Globus pallidus (tissue), 1 donor: ENCODE measurements at places on chromosomes 5 and 9.
A peak's percentile ranks its signal among the peaks of the same experiment; 100 is the strongest.

GRCh38 chr5:133214153-133214820 lies 162.5 kb downstream of the HSPA4 start:
- no peak for DNase-seq

- no peak for DNase-seq
Measured at GRCh38 chr9:126204197-126204596, 122.4 kb upstream of the MVB12B start.

- DNase-seq = no peak
Measured at GRCh38 chr9:132485393-132485792, 75.4 kb downstream of the CFAP77 start.

- no peak for DNase-seq
Measured at GRCh38 chr9:70111641-70112236, 68.1 kb downstream of the MAMDC2 start.

- DNase-seq = no peak
Measured at GRCh38 chr5:1511048-1511447, 12.7 kb downstream of the LPCAT1 start.

DNA sequence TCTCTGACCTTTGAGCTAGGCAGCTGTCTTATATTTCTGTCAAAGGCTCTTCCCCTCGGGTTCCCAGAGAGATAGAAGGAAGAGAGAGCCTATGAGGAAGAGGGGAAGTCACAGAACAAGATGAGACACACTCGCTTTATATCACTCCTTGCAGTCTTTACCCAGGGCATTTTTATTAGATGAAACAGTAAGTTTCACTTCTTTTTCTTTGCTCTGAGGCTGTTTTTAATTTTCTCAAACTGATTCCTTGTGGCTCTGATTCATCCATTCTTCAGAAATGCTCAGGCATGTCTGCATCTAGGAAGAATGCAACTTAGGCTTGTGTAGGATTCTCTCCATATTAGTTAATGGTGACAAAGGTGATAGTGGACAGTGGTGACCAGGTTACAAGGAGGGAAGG lies 132.9 kb upstream of the CHD1 start:
- no peak for DNase-seq

DNA sequence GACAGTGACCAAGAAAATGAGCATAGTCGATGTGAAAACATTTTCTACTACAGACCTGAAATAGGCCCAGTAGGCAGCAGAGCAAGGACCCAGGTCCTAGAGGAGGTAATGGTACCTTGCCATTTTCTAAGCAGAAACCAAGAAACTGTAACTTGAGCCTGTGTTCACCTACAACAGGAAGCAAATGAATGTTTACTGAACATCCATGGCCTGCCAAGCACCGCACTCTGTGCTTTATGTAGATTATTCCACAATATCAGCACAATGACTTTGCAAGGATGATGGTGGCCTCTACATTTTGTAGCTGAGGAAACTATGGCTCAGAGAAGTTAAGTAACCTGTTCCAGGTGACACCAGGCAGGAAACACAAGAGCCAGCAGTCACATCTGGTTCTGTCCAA lies 215.3 kb downstream of the SPOCK1 start:
- DNase-seq = no peak

DNA sequence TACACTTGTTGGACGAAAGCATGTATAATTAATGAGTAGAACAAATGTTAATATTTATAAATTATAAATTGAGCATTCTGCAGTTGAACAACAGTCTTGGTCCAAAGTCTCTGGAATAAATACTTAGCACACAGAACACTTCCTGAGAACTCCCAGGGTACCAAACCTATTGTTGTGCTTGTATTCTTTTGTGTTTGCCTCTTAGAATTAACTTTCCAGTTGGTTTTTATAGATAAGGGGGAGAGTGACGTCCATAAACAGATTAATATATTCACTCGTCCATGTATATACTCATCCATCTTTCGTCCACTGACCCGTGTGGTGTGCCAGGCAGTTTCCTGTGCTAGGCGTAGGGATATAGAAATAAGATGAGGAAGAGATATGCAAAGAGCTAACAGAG lies 62.3 kb upstream of the TGFBR1 start:
- no peak for DNase-seq

DNA sequence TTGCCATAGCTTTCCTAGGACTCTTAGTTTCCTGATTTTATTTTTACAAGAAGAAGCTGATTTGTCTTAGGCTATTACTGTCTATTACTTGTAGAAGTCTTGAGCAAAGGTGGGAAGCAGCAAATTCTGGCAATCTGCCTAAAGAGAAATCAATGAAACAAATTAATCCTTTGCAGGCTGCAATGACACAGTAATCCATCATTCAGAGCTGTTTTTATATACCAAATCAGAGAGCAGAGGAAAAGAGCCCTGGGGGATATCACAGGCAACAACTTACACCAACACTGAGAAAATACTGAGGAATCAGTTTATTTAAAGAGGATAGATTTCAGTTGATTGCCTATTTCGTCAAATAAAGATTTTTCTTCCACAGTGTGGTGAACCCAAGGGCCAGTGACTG lies 13.6 kb downstream of the NR2F1-AS1 start:
- no peak for DNase-seq

GRCh38 chr5:172417130-172417841 lies 37.0 kb downstream of the SH3PXD2B start:
- peak; percentile 61 for DNase-seq

- DNase-seq = no peak
Measured at GRCh38 chr9:76419782-76420380, 25.7 kb upstream of the RFK start.

GRCh38 chr5:114412510-114413171 lies 50.8 kb downstream of the KCNN2 start:
- DNase-seq = no peak

DNA sequence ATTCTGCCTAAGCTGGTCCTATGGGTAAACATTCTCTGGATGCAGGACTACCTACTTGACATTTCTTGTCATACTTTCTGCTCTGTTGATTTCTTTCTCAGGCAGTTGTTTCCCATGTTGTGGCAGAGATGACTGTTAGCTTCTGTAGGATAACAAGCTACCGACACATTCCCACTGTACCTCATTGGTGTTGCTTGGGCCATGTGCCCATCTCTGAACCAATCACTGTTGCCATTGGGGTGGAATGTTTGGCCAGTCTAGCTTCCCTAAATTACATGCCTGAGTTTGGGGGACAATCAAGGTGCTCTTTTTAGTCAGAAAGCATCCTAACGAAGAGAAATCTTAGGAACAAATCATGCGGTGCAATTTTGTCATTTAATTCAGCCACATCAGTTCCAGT lies 212.0 kb downstream of the KDM4C start:
- DNase-seq = no peak

DNA sequence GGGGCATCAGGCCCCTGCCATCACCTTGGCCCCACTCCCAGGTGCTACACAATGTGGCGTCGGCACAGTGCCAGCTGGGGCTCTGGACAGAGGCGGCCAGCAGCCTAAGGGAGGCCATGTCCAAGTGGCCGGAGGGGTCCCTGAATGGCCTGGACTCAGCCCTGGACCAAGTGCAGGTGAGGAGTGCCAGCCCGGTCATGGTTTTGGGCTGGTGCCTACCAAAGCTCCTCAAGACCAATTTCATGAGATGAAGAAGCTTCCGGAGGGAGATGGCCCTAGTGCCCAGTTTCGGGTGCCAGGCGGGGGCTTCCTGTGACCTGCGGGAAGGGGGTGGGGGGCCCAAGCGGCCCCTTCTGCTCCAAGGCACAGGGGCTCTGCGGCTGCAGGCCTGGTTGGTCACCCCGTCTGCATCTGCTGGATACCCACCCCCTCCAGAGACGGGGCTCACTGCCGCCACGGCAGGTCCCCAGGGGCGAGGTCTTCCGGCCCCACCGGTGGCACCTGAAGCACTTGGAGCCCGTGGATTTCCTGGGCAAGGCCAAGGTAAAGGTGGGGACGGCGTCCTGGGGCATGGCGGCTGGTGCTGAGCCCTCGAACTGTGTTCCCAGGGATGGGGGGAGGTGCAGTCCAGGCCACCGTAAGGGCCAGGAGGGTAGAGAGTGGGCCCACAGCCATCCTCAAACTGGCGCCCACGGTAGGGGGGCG lies 5.8 kb downstream of the NOXA1 start:
- DNase-seq = no peak

- no peak for DNase-seq
Measured at GRCh38 chr9:124595743-124596142, 88.5 kb upstream of the NR5A1 start.

- no peak for DNase-seq
Measured at GRCh38 chr5:65068410-65068809, 299.7 kb downstream of the CWC27 start.

DNA sequence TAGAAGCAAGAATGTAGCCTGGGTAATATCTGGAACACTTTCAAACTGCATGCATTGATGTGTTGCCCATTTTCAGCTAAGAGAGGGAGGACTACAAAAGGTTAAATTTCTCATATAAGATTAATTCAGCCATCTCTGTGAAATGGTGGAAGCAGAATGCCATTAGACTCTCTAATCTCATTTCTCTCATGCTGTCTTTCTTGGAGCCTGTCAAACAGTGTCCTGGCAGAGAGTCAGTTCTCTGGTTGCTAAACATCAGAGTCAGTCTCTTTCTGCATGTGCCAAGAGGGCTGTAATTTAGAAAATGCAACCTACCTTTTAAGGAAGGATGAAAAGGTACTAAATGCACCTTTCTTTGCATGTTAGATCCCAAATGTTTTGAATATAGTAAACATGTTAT lies 910 bp upstream of the GARNL3 start:
- DNase-seq = peak; percentile 69

DNA sequence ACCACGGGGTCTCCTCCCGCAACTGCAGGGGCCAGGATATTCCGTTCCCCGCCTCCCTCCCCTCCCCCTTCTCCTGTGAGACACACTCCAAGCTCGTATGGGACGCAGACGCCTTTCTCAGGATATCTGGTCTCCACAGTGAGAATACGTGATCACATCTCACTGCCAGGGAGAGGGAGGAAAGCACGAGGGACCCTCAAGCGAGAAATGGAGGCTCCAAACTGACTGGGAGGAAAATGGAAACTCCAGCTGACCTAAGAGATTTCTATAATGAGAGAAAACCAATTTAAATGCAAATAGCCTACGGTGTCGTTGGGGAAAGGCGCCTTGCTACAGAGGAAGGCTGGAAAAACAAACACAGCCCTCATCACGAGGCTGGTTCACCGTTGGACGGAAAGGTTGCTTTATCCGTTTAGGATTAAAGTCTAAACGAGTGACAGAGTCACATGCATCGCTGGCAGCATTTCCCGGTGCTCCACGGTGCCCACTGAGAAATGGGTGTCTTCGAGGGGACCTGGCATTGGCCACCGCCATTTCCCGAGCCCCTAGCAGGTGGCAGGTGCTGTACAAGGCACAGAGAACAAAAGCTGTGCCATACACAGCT lies 116.9 kb upstream of the CPEB4 start:
- DNase-seq = no peak

GRCh38 chr5:169581580-169582227 lies 1.9 kb upstream of the SPDL1 start:
- DNase-seq = peak; percentile 51

DNA sequence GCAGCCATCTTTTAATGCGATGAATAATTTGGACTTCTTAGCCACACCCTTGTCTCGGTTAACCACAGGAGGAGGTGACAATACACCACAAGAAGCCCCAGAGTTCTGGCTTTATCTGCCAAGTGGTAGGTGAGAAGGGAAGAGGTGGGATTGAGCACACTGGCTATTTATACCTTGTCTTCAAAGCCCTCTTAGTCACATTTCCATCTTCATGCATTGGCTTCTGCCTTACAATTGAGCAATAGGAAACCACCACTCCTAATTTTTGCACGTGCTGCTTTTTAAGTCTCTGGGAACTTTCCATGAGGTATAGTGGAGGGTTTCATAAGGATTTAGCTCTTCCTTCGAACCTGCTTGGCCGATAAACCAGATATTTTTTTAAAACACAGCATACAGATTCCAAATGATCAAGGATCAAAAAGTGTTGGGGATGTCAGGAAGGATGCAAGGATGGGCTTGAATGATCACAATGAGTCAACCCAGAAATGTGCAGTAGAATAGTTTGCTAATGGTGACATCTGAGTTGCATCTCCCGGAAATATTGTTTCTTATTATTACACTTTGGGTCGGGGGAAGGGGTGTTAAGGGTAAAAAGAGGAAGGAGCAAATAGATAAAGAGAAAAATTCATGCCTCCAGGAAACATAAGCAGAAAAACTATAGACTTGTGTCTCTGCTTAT lies 25.5 kb downstream of the PLAC8L1 start:
- no peak for DNase-seq

DNA sequence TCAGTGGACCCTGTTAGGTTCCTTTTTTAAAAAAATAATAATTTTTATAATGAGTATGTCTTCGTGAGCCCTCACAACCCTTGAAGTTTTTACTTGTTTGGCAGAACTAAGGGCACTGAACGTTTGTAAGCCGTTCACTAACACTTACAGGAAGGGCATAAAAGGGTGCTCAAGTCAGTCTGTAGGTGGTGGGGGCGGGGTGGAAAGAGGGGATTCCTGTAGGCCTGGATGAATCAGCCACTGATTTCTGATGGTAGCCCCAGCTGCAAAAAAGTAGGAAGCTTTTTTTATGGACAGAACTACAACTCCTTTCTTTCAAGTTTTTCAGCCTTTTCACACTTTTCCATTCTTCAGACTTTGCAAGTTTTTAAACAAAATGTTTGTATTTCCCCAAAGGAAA lies 35.8 kb downstream of the PIK3R1 start:
- no peak for DNase-seq

DNA sequence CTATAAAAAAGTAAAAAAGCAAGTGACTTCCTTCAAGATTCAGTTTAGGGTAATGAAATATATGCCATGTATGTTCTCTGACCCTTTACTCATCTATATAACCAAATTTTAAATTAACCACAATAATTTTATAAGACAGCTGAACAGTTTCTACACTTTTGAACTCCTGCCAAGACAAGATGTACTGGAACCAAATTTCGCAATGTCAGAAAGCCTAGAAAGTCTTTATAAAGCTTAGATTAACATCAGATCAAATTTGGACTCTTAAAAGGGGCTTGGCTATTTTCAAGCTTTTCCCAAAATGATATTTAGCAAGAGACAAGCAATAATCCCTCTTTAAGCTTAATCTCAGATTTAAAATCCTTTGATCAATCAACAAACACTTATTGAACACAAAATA lies 362.6 kb downstream of the PTPRD start:
- DNase-seq = no peak

DNA sequence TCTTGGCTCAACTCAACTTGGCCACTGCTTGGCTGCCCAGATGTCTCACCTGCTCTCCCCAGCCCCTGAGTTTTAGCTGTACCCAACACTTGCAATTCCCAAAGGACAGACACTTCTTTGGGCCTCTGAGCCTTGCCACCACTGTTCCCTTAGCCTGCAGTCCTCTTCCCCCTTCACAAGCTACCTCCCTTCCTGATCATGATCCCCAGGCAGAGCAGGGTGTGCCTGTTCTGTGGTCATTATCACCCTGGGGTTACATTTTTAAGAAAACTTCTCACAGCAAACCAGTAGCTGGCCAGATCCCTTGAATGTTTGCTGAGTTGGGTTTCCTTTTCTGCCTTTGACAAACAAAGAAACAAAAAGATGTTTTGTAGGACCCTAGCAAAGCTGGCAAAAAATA lies 87.5 kb upstream of the PRRC1 start:
- no peak for DNase-seq
